GM04504 (cell line): ENCODE measurements at places on chromosomes 11 and 22.

GRCh38 chr11:117535201-117535849 lies 207.7 kb downstream of the CEP164 start:
- DNase-seq, result no peak

GRCh38 chr11:60204922-60205321 lies 22.0 kb upstream of the MS4A6A start:
- no peak for DNase-seq

- DNase-seq, result no peak
Observed at GRCh38 chr11:45332276-45332934, 46.3 kb upstream of the SYT13 start.

- no peak for DNase-seq
Observed at GRCh38 chr11:69155302-69156234, at the start of gene SMIM38. Gene SMIM38 (plus strand): TSS chr11:69155935. CDS start chr11:69157847, 1,912 bp downstream.

DNA sequence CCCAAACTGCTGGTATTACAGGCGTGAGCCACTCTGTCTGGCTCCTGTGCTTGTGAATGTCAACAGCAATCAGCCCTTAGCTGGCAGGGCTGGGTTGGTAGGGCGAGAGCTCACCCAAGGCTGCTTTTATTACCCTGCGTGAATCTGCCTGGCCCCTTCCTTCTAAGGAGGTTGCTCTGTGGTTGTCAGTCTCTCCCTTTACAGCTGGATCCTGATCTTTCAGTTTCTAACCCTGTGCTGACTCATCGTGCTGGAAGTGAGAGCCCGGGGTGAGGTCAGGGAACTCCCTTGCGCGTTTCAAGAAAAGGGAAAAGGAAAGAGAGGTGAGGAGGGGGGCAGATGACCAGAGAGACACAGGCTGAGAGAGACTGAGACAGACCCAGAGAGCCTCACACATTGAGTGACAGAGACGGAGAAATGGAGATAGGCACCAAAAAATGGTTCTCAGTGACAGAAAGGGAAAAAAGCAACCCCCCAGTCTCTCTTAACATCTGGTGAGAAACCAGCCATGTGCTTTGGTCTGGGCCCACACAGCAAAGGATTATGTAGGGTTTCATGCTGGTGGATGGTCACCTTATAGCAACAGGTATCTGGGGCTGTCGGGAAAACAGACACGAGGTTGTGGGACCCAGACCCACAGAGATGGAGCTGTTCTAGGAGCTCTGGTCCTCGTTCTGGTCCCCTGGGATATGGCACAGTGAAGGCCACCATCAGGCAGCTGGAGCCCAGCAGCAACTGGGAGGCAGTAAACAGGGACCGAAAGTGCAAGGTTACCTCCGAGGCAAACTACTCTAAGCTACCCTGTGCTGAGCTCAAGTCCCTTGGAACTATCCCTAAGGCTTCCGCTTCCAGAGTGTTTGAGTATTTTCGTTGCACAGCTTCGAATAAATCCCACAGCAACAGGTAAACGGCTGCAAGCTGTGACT lies 2.5 kb downstream of the TCN2 start:
- DNase-seq, result peak; percentile 73

GRCh38 chr11:4962816-4963215 lies 7.3 kb upstream of the OR51A2 start:
- DNase-seq, result no peak

- DNase-seq, result no peak
Observed at GRCh38 chr22:32818446-32819115, 17.1 kb downstream of the TIMP3 start.

- no peak for DNase-seq
Observed at GRCh38 chr11:11992257-11993212, 15.9 kb downstream of the DKK3 start.
